Activated naive CD4-positive, alpha-beta T cell treated with anti-CD3 and anti-CD28 coated beads, Interleukin-2, amount 50 U/mL, for 72 hours (primary cell): ENCODE measurements at places on chromosomes 13 and 19. TPM values are rescaled to one million over a fixed set of nuclear protein-coding genes. Genes with fewer than 3 reads are reported as not detected.

- DNase-seq, result no peak
Measured at GRCh38 chr13:101512650-101513049, 60.2 kb downstream of the ITGBL1 start.

- DNase-seq, result no peak
Measured at GRCh38 chr19:45428384-45429231, 4.9 kb upstream of the ERCC1 start.

- no peak for DNase-seq
Measured at GRCh38 chr19:35612224-35612558, 344 bp upstream of the HAUS5 start.

Gene ZNF90
- total RNA-seq, result 26.3 TPM
